Karpas-422 (cell line): ENCODE measurements at places on chromosomes 16 and 17. TPM values are rescaled to one million over a fixed set of nuclear protein-coding genes. Genes with fewer than 3 reads are reported as not detected.

MYH13 gene
- not detected in 2 replicates for total RNA-seq

SBK1 gene
- total RNA-seq = 0.07 TPM in 2 replicates

GRCh38 chr16:78198288-78198687 lies 98.8 kb downstream of the WWOX start:
- no peak overlapping the region for H3K4me3 ChIP-seq
- H3K36me3 ChIP-seq = no peaks in the 10 kb centered on the region
- peaks cover 41% of the 10 kb centered on the region for H3K4me1 ChIP-seq
- no peaks in the 10 kb centered on the region for H3K27me3 ChIP-seq
- H3K27ac ChIP-seq = no peak overlapping the region

SOX15 gene
- total RNA-seq = 1.2 and 1.6 TPM in 2 replicates

DNA sequence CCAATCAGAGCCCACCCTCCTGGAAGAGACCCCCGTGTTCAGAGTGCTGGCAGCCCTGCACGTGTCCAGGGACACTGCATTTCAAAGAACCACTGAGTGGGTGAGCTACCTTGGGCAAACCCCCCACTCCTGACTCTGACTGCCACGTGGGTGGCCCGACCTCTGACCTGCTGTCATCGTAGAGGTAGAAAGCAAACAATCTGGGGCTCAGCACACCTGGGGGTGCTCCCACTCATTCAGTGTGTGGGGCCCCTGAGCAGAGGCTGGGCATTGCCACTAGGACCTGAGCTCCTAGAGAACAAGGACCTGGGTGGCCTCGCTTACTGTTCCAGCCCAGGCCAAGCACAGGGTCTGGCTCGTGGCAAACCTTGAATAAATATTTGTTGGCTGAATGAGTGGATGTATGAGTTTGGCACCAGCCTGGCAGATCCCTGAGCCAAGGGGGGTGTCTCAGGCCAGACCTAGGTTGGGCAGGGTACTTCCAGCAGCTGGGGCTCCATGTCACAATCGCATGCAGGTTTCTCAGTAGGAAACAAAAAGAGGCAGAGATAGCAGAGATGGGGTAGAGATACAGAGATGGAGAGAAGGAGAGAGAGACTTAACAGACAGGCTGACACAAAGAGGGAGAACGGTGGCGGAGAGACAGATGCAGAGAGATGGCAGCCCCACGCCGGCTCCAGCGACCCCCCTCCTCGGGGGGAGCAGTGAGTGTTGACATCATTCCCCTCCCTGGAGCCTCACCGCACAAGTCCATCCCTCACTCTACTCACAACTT lies 5.4 kb upstream of the DRC7 start:
- H3K4me1 ChIP-seq = no peaks in the 10 kb centered on the region
- no peaks in the 10 kb centered on the region for H3K27me3 ChIP-seq
- H3K4me3 ChIP-seq = no peak overlapping the region
- H3K27ac ChIP-seq = no peak overlapping the region

CRYBA1 gene
- not detected in 2 replicates for total RNA-seq

CAPNS2 gene
- not detected in 2 replicates for total RNA-seq

NPIPA8 gene
- not detected in 2 replicates for total RNA-seq

DNA sequence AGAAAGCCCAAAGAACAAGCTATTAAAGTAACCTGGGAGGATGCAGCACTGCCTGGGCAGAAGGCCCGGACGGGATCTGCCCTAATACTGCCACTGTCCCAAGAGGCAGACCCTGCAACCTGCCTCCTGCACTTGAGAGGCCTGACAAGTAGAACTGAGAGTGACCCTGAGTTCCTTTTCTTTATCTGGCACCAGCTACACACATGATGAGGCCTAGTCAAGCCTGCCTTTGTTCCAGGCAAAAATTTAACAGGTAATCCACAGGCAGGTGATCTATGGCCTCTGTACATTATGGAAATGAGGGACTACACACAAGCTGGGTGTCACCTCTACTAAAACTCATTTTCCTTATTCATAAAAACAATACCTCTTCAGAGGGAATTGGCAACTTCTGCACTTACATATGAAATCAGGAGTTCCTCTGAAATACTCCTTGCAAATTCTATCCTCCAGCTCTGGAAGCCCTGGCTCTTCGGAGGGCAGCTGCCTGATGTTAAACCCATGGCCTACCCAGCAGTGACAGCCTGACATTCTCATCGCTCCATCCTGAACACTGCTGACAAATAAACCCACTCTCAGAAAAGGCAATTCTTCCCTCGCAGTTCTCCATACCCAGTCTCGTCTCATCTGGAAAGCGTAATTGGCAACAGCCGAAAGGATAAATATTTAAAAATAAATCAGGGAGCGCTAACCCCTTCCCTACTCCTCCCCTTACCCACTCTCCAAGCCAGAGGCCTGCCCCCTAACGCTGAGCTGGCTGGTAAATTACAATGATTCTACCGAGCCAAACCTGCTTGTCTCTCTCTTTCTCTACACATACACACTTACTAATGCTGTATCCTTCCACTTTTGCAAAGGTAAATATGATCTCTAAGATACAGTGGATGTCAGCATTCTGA lies 2.5 kb upstream of the ZFHX3 start:
- no peak overlapping the region for H3K4me3 ChIP-seq
- no peaks in the 10 kb centered on the region for H3K27me3 ChIP-seq
- H3K36me3 ChIP-seq = no peaks in the 10 kb centered on the region
- no peak for DNase-seq
- peaks cover 7% of the 10 kb centered on the region for H3K4me1 ChIP-seq

MEOX1 gene
- total RNA-seq = not detected in 2 replicates

DNA sequence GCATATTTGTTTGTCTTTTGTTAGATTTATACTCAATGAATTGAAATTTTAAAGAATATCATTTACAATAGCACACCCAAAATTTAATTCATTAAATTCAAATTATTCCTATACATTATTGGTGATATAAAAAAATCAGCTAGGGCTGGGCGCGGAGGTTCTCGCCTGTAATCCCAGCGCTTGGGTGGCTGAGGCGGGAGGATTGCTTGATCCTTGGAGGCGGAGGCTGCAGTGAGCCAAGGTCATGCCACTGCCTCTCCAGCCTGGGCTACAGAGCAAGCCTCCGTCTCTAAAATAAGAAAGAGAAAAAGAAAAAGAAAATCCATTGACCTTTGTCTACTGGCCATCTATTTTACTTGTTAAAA lies 4.5 kb upstream of the PRDM7 start:
- no peaks in the 10 kb centered on the region for H3K27me3 ChIP-seq
- H3K27ac ChIP-seq = no peak overlapping the region
- DNase-seq = no peak
- H3K4me3 ChIP-seq = no peak overlapping the region
- peaks cover 10% of the 10 kb centered on the region for H3K4me1 ChIP-seq

CACNG4 gene
- total RNA-seq = not detected in 2 replicates

HASPIN gene
- 17.5 and 20.3 TPM in 2 replicates for total RNA-seq

HLF gene
- total RNA-seq = not detected in 2 replicates

PIGQ gene
- total RNA-seq = 35.7 and 64.3 TPM in 2 replicates

DNA sequence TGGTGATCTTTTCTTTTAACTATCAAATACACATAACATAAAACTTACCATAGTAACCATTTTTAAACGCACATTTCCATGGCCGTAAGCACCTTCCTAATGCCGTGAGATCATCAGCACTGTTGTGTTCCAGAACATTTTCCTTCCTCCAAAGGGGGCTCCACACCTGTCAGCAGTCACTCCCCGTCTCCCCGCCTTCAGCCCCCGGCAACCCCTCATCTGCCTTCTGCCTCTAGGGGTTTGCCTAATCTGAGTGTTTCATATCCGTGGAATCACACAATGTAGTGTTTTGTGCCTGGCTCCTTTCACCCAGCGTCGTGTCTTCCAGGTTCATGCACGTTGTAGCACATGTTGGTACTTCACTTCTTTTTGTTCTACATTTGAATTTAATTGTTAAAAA lies 350.1 kb upstream of the TNRC6C start:
- H3K4me1 ChIP-seq = peaks cover 8% of the 10 kb centered on the region
- no peak overlapping the region for H3K4me3 ChIP-seq
- no peaks in the 10 kb centered on the region for H3K27me3 ChIP-seq

- H3K36me3 ChIP-seq = no peaks in the 10 kb centered on the region
- H3K4me1 ChIP-seq = peaks cover 8% of the 10 kb centered on the region
- H3K27ac ChIP-seq = no peak overlapping the region
- no peak overlapping the region for H3K4me3 ChIP-seq
These were observed 4.4 kb downstream of the ABCA9 start for GRCh38 chr17:69056179-69056823.
